Stimulated activated CD8-positive, alpha-beta memory T cell treated with anti-CD3 and anti-CD28 coated beads, Interleukin-15, amount 100 ng/mL, for 48 hours (primary cell): ENCODE measurements at places on chromosomes 2 and 18.

DNA sequence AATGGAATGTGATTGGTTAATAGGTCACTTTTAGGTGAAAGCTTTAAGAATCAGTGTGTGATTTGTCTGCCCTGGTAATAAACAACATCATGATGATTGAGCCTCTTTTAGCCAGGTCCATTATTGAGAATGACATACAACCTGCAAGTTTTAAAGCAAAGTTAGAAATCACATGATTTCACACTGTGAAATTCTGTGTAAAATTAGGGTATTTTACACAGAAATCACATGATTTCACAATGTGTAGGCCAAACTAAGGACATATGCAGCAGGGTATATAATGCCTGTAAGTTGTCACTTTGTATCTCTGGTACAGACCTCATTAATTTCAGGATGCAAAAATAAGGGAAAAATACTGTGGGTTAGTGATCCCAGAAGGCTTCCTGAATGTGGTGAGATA, 16.7 kb downstream of the PSMD14 start:
- DNase-seq = no peak

DNA sequence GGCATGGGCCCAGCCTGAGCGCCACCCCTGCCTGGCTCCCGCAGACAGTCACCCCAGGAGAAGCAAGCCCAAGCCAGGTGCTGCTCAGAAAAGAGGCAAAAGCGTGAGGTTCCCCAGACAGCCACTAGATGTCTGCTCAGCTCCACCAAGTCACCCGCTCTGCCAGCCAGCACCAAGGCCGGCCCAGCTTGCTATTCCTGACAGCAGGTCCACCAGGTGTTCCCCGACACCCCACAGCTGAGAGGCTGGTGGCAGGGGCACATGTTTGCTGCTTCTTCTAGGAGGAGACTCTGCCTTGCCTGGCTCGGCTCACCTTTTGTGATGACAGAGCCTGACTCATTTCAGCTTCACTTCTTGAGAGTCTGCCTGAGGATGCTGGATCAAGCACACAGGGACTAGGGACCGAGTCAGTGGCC, 206.7 kb downstream of the MGAT5 start:
- DNase-seq = no peak

DNA sequence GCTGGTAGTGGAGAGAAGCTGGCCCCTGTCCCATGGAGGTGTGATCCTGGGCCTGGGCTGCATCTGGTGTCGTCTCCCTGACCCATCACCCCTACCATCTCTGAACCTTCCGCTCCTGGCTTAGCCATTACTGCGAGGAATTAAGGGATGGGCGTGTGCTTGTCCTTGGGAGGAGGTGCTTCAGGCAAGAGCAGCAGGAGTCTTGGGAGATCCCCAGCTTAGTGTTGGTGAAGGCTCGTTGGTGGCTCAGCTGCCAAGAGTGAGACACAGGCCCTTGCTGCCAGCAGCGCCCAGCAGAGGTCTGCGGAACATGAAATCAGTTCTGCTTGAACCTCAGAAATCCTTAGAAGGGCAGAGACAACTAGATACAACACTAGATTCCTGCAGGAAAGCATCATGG, 59.9 kb upstream of the TGFA start:
- no peak for DNase-seq

DNA sequence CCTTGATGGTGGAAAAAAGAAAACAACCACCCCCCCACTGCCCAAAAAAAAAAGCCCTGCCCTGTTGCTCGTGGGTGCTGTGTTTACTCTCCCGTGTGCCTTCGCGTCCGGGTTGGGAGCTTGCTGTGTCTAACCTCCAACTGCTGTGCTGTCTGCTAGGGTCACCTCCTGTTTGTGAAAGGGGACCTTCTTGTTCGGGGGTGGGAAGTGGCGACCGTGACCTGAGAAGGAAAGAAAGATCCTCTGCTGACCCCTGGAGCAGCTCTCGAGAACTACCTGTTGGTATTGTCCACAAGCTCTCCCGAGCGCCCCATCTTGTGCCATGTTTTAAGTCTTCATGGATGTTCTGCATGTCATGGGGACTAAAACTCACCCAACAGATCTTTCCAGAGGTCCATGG, 28.0 kb downstream of the MAL start:
- DNase-seq = no peak

DNA sequence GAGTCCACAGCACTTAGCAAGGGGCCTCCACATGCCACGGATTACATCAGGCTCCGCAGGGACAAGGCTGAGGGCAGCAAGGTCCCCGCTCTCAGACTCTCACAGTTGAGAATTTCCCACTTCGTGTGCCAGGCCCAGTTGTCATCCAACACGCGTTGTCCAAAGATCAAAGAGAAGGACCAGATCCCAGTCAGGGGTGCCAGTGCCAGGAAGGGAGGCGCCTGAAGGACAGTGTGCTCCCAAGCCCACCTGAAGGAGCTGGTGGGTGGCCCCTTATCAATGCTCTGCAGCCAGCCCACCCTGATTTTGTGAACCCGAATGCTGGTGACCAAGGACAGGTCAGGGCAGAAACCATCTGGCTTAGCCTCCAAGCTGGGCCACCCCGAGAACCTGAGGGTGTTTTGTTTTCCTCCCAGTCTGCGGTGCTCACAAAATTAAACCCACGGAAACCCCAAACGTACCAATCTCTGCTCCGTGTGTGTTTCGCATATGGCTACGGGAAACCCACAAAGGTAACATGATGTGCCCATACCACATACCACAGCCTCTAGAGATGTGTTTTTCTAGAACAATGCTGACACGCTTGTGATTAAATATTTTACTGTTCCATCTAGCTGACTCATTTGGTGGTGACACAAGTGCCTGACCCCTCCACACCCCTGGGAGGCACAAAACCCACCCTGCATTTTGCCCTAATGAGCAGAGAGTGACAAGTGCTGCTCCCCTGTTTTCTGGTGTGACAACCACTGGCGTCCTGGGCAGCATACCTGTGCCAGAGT, 24.5 kb downstream of the CRACDL start:
- DNase-seq = no peak

- no peak for DNase-seq
These were observed 20.8 kb downstream of the CRIM1 start for GRCh38 chr2:36376319-36376765.
